B cell (primary cell): ENCODE measurements at places on chromosomes 4 and X. TPM values are rescaled to one million over a fixed set of nuclear protein-coding genes. Genes with fewer than 3 reads are reported as not detected.

- DNase-seq: no peak
Measured at GRCh38 chrX:23578079-23578478, 89.2 kb upstream of the PRDX4 start.

- DNase-seq: peak; percentile 18
Measured at GRCh38 chr4:77418333-77418732, 187.3 kb upstream of the CXCL13 start.

GRCh38 chr4:53748328-53748772 lies 157.1 kb upstream of the LNX1 start:
- DNase-seq: peak; percentile 79

- DNase-seq: peak; percentile 68
Measured at GRCh38 chrX:20412871-20413486, 146.3 kb upstream of the RPS6KA3 start.

GRCh38 chrX:141668371-141668770 lies 30.2 kb downstream of the SPANXD start:
- no peak for DNase-seq

DNA sequence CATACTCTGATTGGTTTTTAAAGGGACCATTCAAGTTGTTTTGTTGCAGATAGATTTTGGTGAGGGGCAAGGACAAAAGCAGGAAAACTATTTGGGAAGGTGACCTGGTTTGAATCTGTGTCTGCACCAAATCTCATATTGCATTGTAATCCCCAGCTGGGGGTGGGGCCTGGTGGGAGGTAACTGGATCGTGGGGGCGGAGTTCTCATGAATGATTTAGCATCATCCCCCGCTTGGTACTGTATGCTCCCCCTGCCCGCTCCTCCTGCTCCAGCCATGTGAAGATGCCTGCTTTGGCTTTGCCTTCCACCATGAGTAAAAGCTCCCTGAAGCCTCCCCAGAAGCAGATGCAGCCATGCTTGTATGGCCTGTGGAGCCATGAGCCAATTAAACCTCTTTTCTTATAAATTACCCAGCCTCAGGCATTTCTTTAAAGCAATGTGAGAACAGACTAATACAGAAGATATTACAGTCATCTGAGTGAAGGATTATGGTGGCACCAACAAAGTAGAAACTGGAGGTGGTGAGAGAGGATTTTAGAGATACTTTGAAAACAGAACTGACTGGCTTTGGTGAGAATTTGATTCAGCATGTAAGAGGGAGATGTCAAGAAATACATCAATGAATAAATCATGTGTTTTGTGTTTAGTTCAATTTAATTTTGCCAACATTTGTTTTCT lies 14.4 kb downstream of the IL21 start:
- DNase-seq: no peak

DNA sequence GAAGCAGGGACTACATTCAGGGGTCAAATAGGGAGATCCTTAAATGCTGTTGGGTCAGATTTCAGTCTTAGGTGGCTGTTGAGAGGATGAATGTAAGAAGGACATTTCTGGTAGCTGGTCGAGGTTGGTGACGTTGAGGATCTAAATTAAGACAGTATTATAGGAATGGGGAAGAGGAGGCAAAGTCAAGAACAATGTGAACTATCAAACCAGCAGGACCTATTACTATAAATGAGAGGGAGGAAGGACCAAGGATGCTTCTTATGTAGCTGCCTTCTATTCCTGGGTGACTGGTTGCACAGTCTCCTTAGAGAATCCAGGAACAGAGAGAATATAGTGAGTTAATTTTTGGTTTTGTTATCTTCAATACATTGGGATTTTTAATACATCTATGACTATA lies 118.5 kb upstream of the BMPR1B start:
- DNase-seq: no peak

DNA sequence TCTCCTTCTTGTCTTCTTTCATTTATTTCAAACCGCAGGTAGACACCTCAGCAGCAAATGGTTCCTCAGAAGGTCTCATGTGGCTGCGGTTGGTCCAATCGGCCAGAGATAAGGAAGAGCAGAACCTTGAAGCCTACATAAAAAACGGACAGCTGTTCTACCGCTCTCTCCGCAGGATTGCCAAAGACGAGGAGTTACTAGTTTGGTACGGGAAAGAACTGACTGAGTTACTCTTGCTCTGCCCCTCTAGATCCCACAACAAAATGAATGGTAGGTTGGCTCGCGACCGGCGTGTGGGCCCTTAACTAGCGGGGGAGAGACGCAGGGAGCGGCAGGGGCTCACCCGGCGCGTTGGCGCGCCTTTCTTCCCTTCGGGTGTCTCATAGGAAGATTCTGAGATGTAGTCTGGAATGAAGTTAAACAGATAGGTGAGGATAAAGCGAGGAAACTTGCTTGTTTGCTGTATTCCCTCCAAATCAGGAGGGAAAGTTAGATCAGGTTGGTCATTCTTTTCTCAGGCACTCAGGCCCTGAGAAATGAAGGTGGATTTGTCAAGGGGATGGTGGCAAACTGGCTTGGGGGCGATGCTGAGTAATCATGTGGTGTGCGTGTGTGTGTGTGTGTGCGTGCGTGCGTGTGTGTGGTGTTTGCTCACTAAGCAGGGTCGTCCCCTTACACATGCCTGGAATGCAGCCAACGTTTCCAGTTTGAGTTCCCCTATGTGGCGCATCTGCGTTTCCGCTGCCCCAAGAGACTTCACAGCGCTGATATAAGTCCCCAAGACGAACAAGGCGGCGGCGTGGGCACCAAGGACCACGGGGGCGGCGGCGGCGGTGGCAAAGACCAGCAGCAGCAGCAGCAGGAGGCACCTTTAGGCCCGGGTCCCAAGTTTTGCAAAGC lies 4.2 kb downstream of the PRDM8 start:
- DNase-seq: peak; percentile 88

DNA sequence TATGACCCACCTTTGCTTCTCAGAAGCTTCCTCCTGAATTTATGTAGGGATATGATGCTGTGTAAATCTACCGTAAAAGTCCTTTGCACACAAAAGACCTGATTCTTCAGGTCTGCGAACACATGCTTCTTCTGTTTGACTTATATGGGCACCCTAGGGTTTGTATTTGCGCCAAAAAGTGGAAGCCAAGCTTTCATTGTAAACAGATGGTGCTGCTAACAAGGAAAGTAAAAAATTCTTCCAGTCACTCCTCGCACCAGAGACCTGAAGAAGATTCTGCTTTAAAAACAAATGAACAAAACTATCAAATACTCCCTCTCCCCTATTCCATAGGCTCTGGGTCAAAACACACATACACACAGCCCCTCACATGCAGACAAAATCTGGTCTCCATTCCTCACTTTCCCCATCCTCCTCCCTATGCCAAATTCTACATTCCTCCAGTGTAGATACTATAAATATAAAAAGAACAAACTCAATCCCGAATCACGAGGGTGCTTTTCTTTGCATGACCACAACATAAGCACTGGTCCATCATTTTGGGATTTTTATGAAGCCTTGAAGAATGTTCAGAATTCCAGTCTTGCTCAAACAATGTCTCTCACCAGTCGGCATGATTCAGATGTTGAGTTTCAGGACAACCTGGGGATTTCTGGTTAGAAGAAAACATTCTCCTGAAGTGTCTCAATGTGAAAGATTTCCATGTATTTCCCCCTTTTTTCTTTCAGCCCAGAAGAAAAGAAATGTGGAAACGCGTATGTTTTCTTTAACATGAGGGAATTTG lies 125.1 kb downstream of the PALLD start:
- DNase-seq: no peak

MTTP gene
- total RNA-seq: 0.44 TPM in 1 of 2 replicates, not detected in the other

CLNK gene
- 0.49 and 0.57 TPM in 2 replicates for total RNA-seq

RIBC1 gene
- 1.0 and 1.7 TPM in 2 replicates for total RNA-seq

VCX gene
- not detected in 2 replicates for total RNA-seq

NKAP gene
- total RNA-seq: 17.9 TPM in 2 replicates

SCML1 gene
- 6.7 and 8.3 TPM in 2 replicates for total RNA-seq

KIT gene
- not detected in 2 replicates for total RNA-seq

CYLC1 gene
- total RNA-seq: not detected in 2 replicates

GLUD2 gene
- 0.24 and 0.42 TPM in 2 replicates for total RNA-seq

ZFX gene
- 81.8 and 85.7 TPM in 2 replicates for total RNA-seq

PABPC5 gene
- not detected in 2 replicates for total RNA-seq
